Bronchial epithelial cell (primary cell): ENCODE measurements at places on chromosomes 1 and 21.

DNA sequence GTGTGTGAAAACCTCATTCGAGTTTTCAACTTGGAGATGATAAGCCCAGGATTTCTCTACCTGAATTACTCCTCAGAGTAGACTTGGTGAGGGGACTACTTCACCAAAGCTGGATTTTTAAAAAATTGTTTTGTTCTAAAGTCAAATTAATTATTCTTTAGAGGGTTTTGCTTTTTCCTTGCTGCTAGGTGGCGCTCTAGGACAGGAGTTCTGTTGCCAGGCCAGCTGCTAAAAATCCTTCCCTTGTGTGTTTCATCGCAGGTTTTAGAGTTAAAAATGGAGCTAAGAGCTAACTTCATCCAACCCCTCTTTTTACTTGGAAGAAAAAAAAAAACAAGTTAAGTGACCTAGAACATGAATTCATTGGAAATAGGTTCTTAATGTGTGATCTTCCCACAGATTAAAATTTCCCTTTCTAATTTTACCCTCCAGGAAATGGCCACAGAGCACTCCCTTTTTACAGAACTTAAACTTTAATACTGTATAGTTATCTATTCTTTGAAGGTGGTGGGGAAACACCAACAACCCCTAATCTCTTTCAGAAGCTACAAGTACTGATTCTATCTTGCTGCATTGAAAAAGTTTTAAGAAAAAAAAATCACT is 36.7 kb upstream of the FAM163A start:
- peak; percentile 47 for DNase-seq

DNA sequence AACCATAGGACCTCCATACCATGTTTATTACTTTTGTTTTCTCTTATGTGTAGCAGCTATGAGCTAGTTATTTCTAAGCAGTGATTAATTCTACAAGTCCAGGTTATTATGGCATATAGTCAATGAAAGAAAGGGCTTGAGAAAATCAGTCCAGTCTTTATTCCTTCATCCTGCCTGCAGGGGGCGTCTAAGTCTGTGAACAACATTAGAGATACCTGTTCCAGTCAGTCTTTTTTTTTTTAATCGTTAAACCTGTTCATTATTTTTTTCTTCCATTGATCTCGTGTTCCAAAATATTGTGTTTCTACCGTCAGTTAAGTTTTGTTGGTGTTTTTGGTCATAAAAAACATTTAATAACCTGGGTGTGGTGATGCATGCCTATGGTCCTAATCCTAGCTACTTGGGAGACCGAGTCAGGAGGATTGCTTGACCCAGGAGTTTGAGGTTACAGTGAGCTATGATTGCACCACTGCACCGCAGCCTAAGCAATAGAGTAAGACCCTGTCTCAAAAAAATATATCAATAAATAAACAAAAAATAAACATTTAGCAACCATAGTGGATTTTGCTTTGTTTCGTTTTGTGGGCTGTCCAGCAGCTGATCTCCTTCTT is 29.4 kb upstream of the CD2 start:
- peak; percentile 66 for DNase-seq

GRCh38 chr1:39675220-39675619 is 3.3 kb upstream of the NT5C1A start:
- peak; percentile 84 for DNase-seq

DNA sequence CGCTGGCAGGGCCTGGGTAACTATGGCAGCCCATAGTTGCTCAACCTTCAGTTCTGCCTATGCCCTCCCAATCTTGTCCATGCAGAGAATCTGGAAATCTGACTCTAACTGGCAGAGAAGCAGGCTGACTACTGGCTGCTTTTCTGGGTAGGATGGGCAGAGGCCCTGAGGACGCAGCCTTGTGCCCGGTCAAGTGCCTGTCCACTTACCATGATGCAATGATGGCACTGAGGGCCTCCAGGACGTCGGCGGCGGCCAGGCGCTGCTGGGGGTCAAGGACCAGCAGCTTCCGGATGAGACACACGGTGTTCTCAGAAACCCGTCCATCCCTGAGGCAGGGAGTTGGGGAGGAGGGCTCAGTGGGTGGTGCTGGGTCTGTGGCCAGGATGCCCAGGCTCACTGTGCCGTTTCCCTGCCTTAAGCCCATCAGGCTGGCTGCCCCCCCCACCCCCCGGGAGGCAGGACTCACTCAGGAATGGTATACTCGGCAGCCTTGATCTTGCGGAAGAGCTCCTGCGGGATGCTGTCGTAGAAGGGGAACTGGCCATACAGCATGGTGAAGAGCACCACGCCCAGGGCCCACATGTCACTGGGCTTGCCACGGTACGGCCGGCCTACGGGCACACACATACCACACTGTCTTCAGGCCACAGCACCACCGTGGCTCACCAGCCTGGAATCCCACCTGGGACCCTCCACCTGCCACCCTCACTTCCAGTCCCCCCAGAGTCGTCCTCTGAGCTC is 20.4 kb upstream of the EVA1B start:
- DNase-seq, result no peak

GRCh38 chr1:154992721-154993571 is 440 bp upstream of the LENEP start:
- peak; percentile 40 for DNase-seq

DNA sequence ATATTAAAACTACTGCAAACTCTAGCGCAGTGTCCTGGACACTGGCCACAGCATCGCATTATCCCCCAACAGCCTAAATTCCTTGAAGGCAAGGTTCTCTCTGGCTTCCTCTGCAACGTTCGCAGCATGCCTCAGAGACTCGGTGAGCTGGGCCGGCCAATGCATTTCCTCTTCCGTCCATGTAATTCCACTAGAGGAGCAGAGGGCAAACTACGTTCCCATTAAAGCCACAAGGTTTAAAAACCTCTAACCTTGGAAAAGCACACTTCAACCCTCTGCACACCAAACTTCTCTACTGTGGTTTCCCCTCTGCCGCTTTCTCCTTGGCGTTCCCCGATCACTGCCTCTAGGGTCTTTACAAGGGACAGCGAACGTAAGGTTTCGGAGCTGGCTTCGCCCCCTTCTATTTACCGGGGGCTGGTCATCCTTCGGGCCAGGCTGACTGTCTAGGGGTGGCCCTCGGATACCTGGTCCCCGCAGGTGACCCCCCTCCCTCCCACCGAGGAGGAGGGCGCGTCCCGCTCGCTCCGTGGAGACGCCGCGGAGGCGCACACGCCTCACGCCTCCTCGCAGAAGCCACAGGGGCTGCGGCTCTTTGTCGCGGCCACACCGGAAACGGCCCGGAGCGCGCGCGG is 456 bp upstream of the SMYD2 start:
- DNase-seq, result peak; percentile 47

DNA sequence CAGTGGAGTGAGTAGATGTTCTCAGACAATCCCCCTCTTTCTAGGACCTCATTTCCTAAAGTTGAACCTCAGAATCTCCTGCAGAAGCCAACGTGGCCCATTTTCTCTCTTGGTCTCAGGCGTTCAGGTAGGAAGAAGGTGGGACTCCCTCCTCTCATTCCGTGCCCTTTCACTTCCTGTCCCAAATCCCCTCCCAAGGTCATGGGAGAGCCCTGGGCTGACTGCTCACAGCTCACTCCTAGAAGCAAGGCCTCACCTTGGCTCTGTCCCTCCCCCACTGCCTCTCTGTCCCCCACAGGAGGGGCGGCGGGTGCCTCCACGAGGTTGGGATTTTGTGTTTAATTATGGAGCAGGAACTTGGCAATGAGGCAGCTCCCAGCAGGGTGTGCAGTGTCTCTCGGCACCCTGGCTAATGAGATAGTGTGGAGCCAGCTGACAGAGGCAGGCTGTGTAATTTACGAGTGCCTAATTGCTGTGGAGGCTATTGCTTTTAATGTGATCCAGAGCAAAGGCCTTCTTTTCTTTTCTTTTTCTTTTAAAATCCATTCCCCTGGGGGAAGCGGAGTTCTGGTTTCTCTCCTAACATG is 9.1 kb upstream of the CDK18 start:
- DNase-seq, result no peak

- no peak for DNase-seq
Observed at GRCh38 chr1:205380882-205381281, 24.2 kb upstream of the KLHDC8A start.

- no peak for DNase-seq
Observed at GRCh38 chr21:42702720-42703119, 49.3 kb downstream of the PDE9A start.

DNA sequence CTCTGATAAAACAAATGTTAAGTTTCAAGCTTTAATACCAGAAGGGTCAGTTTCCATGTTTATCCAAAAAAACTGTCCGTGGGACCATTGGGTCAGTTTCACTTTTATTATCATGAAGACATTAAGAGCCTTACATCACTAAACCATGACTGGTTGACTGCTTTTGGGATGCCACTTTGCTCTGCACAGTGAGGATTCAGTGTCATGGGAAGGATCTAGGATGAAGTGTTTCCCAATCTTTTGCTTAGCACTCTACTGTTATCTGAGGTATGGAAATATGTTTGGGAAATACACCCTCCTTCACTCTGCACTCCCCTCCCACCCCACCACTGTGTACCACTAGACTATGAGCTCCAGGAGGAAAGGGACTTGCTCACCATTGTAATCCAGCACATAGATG is 16.3 kb downstream of the RPS6KC1 start:
- DNase-seq, result no peak

DNA sequence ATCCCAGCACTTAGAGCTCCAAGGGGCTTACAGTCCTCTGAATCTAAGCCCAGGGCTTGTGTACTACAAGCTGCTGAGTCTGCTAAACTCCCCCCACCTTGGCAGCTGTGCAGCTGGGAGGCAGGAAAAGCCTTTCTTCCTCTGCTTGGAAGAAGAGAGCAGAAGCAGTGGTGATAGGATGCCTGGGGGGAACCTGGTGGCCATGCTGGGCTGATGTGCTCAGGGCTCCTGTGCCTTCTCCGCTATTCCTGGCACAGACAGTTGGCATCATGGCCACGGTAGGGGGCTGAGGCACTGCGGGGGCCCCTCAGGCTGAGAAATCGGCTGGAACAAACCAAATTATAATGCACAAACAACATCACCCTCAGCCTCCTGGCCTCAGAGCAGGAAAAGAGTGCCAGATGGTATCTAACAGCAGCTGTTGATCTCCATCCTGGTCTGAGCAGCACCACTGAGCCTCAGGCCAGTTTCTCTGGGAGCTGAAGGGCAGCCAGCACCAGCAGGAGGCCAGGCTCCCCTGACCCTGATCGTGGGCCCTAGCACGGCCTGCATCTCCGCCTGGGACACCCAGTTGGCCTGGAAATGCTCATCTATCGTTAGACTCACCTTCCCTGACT is 35.8 kb downstream of the ECE1 start:
- DNase-seq, result no peak

- no peak for DNase-seq
Observed at GRCh38 chr1:38006008-38006828, 904 bp upstream of the FHL3 start.

DNA sequence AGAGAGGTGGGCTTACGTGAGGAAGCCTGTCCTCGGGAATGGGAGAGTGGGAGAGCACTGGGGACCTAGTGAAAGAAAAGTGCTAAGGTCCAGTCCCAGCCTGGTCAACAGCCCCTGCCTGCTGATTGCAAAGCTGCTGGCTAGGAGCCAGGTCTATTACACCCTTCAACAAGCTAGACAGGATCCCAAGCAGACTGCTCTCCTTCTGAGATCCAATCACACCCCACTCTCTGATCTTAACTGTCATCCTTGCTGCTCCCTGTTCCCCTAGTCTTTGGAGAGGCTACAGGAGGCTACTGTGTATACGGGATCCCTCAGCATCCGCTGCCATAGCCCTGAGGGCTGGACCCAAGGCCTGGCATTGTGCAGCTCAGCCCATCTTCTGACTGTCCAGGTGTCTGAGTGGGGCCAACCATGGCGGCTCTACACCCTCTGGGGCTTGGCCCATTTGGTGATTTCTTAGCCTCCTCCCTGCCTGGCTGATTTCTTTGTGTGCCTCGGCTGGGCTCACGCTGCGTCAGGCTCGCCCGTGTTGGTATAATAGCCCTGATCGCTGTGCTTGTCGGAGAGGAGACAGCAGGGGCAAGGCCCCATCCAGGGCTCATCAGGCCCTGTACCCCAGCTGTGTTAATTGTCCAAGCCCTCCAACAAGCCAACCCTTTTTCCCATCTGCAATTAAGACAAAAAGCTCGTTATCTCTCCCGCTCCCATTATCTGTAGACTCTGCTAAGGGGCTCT is 43.9 kb downstream of the NAV1 start:
- DNase-seq, result no peak

GRCh38 chr1:193313354-193314140 is 127.1 kb upstream of the B3GALT2 start:
- no peak for DNase-seq

DNA sequence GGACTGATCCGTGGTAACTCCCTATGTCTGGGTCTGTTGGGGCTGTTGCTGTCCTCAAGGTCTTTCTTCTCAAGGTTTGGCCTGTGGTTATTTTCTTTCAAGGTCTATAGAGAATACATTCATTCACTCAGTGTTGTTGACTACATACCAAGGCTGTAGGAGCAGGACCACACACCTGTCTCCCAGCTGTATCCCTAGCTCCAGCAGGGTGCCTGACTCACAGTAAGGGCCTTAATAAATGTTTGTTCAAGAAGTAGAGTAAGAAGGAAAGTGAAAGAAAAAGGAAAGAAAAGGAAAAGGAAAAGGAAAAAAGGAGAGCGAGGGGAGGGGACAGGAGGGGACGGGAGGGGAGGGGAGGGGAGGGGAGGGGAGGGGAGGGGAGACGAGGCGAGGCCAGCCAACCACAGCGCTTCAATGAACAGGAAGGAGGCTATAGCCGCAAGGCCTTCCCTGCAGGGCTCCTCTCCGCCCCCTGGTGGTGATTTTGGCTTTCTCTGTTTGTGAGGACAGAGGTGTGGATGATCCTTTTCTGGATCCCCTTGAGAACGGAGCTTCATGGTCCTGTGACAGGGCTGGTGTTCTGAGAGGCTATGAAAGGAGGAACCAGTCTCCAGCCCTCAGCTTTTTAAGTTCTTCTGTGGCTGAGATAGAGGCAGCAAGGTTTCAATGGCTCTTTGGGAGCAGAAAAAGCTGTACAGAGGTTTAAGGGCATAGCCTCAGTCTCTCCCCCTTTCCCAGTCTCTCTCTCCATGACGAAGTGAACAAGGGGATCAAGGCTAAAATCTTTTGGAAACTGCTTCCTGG is 30.6 kb upstream of the LCE5A start:
- DNase-seq, result no peak

DNA sequence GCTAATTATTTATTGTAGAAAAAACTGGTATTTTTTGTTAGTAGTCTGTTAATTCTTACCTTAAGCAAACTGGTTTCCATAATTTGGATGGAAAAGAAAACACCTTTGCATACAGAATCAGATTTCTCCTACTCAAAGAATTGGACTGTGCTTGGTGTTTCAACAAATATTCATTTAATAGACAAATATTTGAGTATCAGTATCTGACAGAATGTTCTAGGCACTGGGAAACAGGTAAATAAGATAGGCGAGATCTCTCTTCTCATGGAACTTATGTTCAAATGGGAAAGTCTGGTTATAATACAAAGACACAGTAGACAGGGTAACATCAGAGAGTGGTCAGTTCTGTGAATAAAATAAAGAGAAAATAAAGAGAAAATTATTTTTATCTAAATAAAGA is 119.9 kb downstream of the NOS1AP start:
- DNase-seq, result no peak
